ENCODE measurements at places on chromosomes 3 and 15.

GRCh38 chr15:61736790-61737189 lies 323.5 kb downstream of the VPS13C start:
- no peak for DNase-seq

DNA sequence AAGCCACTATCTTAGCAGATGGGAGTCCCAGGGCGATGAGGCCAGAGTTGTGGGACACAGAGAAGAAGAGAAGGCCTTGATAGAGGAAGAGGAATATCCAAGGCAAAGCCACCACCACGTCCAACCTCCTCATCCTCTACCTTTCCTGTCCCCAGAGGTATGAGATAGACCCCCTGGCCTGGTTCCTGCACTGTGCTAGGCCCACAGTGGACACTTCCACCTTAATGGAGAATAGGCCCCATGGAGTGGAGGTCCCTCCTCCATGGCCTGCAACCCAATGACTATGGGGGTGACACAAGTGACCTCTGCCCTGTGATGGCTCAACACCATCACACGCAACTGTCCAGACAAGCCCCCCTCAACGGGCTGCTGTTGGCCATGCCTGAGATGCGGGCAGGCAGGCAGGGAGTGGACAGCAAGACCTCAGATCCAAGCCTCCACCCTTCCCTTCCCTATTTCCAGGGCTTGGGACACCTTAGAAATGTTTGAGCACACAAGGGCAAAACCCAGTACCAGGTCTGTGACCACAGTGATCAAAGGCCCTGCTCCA lies 36.8 kb downstream of the GRAMD2A start:
- DNase-seq, result no peak

- DNase-seq, result no peak
Observed at GRCh38 chr15:52340093-52340492, 44.5 kb upstream of the MYO5C start.

DNA sequence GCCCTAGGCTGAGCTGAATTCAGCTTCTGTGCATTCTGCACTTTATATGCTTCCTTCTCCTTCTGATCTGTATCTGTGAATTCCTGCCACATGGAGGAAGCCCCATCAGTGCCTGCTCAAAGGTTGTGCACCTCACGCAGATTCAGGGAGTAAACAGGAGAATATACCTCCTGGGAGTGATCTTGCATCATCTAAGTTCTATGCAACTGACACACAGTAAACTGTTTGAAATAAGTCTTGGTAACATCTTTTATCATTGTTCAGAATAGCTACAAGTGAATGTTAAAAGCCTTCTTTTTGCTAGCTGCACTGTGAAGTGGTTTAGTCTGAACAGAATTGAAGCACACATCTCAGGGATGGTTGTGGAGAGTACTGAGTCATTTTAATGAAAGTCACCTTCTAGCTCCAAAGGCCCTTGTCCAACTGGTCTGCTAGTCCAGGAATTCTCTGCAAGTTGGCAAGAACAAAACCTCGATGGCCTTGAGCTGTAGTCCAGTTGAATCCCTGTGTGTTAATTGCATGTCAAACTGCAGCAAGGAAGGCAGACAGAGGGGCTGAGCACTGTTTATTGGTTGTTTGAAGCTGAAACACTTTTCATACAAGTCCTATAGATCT lies 215.0 kb downstream of the WNT5A start:
- no peak for DNase-seq

GRCh38 chr3:64552160-64552559 lies 135.6 kb downstream of the ADAMTS9 start:
- no peak for DNase-seq

GRCh38 chr3:44954962-44955361 lies 21.0 kb downstream of the ZDHHC3 start:
- DNase-seq, result no peak

DNA sequence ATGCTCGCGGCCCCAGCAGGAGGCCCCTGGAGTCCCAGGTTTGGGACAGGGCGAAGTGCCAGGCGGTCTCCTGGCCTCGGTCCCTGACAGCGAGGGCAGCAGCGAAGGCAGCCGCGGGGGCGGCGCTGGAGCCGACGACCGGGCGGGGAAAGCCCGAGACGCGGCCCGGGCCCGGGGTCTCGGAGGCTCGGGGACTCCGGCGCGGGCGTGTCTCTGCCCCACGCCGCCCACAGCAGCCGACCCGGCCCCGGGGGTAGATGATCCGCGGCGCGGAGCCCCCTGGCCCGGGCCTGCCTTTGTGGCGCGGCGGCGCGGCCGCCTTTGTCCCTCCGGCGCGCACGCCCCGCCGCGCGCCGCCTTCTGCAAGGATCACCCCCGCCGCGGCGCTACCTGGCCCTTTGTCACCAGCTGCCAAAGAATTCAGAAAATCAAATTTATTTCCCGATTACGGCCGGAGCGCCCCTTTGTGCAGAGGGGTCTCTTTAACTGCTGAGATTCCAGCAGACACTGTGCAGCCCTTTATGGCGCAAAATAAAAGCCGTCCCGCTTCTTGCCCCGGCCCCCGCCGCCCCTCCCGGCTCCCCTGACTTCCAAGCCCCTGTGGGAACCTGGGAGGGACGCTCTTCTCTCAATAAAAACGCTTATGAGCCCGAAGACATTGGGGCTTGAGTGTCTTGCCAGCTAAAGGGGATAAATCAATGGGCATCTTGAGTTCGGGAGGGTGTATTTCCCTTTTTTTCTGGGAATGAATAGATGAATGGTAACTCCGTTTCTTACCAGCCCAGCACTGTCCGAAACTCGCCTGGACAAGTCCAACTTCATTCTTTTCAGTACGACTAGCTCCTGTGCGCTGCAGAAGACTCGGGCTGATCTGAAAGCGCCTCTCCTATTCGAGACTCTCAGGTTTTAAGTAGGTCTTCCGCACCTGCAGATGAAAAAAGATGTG lies 68.4 kb downstream of the HES1 start:
- no peak for DNase-seq

DNA sequence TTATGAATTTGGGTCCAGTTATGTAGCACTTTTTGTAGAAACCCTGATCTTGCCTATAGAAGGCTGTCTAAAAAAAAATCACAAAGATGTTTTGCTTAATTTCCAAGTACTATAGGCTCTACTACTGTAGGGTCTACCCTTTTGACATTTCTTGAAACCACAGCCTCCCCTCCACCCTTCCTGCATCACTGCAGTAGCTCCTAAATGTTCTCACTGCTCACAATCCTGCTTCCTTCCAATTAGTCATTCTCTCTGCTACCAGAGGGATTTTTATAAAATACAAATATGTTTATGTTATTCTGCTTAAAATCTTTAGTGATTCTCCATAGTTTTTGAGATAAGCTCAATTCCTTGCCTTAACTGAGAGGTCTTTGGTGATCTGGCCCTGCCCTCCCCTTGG lies 114.0 kb downstream of the CYP19A1 start:
- DNase-seq, result no peak

DNA sequence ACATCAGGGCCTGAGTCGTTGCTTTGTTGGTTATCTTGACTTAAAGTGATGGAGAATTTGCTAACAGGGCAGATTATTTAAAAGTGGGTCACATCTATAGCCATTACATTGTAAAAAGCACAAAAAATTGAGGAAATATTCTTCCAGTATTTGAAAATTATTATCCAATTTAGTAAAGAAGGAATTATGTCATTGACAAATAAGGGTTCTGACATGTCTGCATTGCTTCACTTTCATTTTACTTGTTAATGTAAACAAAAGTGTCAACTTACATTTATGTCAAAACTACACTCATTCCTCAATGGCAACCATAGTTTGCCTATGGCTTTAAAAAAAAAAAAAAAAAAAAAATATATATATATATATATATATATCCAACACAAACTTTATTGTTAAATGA lies 3.4 kb upstream of the PARP14 start:
- DNase-seq, result no peak

GRCh38 chr3:33057320-33058298 lies 39.3 kb downstream of the GLB1 start:
- no peak for DNase-seq

- DNase-seq, result no peak
Observed at GRCh38 chr3:138260611-138261010, 69.0 kb downstream of the NME9 start.

DNA sequence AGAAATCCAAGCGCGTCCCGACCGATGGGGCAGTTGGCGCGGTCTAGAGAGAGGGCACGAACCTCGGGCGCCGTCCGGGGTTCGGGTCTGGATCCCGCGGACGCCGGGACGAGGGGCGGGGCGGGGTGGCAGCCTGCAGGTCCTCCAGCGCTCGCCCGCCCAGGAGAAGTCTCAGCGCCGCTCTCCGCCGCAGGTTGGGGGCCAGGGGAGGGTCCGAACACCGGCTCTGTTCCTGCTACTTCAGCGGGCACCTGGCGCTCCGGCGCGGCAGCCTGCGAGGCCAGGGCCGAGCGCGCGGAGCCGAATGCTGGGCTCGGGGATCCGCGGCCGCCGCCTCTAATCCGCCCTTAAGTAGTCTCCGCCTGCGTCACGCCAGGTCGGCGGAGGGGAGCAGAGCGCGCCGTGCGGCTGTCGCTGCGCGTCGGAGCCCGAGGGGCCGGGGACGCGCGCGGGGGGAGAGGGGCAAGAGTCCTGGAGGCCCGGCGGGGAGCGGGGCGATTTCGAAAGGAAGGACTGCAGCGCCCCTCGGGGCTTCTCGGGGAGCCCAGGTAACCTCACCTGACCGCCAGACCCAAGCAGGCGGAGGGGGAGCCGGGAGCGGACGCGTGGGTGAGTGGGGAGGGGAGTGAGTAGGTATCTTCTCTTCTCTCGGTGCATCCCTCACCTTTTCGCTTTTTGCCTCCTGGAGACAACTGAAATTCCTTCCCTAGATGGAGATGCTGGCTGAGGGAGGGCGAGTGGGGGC lies at the start of gene GJD2:
GJD2 (minus strand) TSS at position 325 of the 745 bp plus-strand sequence. CDS start 510 bp downstream, outside the sequence.
- no peak for DNase-seq

GRCh38 chr15:58760385-58761009 lies 10.6 kb upstream of the MINDY2 start:
- no peak for DNase-seq

GRCh38 chr3:119395923-119396358 lies 67.5 kb downstream of the TMEM39A start:
- no peak for DNase-seq

GRCh38 chr15:88812133-88812532 lies 8.9 kb downstream of the ACAN start:
- no peak for DNase-seq

DNA sequence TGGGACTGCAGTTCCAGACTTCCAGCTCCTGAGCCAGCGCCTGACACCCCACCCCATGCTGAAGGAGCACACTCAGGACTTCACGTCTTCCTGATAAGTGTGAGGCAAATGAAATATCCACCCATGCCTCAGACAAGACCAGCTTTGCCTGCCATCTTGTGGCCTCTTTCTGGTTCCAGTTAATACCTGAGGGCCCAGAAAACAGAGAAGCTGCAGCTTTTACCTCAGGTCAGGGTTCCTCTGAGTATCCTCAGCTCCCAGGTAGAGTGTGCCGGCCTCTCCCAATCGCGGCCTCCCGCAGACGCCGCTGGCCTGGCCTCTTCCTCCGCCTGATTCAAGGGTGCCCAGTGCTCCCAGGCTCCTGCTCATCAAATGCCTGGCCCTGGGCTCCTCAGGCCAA lies 5.1 kb upstream of the KLHL6 start:
- DNase-seq, result no peak

DNA sequence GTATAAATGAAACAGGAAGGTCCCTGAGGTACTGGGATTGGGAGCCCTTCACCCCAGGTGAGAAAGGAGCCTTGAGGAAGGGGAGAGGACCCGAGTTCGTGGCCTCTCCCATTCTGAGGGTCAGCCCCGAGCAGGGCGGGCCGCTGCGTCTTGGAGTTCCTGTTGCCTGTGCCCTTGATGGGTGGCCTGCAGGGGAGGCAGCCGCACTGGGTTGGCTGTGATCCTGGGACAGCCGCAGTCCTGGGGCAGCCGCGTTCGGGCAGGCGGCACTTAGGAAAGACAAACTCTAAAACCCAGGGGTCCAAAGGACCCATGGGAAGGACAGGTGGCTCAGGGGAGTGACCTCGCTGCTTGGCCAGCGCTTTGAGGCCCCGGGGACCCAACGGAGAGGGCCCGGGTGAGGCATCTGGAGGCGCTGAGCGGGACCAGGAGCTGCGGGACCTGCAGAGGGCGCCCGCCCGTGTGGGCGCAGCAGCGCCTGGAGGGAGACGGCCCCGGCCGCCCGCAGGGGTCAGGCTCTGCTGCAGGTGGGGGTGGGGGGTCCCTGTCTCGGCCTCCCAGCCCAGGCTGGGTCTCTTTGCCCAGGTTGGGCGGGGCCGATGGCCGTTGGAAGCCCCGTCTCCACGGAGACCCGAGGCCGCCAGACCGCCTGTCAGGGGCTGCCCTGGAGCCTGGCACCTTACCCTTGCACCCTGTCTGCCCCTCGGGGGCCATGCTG lies 65.1 kb downstream of the HMCES start:
- DNase-seq, result no peak

- DNase-seq, result no peak
Observed at GRCh38 chr15:57518779-57519405, 72.8 kb upstream of the MYZAP start.

DNA sequence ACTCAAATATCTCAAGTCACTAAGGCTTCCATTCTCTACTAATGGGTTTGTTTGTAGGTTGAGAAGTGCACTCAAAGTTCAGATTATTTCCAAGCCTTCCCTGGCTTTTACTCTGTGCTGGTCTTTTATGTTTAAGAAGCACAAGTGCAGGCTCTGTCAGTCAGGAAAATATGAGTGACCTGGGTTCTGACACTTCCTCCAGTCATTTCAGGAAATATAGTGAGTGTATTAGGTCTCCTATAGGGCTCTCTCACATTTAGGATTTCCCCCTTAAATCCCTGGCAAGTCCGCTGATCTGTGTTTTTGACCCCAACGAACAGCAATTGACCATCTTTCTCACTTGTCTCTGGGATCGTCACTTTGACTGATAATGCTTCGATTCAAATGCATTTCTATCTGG lies 210.2 kb downstream of the ARPP21 start:
- no peak for DNase-seq

DNA sequence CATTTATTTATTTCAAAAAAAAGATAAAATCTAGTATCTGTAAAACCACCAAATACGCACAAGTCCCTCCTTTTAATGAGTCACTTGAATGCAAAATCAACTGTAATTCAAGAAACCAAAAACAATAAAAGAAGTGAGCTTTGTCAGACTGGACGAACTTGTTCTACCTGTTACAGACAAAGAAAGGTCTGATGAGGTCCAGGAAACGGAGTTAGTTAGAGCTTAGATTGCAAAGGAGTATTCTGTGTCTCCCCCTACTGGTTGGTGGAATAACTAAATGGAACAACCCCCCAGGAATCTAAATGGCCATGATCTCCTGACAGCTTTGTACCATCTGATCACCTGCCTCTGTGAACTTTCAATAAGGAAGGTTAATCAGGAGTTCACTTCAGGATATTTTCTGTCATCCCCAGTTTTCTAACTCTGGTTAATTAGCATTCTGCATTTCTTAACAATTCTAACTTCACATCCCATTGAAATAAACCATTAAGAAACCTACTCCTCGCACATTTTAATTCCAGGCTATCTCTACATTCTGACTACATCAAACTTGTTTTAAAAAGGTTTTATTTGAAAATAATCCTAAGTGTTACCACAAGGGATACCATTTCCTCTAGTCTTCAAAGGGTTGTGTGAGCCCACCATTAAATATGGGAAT lies 333.0 kb upstream of the SATB1 start:
- DNase-seq, result peak; percentile 20

DNA sequence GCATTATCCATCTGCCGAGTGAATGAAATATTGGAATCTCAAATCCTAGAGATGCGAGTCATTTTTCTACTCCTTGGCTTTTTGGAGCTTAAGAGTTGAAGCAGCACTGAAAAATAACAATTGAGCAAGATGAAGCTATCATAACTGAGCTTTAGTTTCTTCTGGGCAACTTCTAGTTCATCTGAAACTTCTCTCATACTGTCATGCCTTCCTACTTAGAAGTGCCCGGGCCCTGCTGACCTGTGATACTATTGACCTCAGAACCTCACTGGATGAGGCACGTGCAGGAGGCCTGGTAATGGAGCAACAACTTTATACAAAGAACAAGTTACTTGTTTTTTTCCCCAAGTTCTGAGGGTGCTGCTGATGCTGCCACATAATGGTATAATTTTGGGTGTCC lies 48.5 kb upstream of the P3H2 start:
- DNase-seq, result no peak

Measured in effector memory CD4-positive, alpha-beta T cell (primary cell).